ENCODE measurements at places on chromosomes 3 and 15. TPM values are rescaled to one million over a fixed set of nuclear protein-coding genes. Genes with fewer than 3 reads are reported as not detected.

GRCh38 chr3:173770011-173770410 is 372.5 kb downstream of the NLGN1 start:
- no peak for DNase-seq

DNA sequence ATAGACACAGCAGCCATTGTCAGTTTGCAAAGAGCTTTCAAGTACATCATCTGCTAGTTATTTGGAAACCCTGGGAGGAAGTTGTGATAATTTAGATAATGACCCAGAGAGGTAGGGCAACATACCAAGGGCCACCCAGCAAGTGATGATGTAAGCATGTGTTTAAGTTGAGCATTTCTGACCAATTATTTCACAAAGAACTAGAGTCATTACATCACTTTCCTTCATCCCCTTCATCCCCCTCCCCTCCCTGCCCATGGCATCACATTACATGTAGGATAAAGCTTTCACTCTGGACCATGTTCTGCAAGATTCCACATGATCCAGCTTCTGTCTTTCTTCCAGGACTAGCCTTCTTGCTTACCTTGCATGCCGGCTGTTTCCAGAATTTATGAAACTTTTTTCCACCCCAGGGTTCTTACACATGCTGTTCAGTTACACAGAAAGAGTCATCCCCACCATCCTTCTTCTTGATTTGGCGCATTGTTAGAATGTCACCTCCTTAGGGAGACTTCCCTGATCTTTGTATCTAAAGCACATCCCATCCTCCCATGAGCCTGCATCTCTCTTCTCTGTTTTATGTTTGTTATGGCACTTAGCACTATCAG is 71.3 kb downstream of the PTPRG start:
- no peak for DNase-seq

TRIM71 gene
- not detected for polyA plus RNA-seq

GRCh38 chr3:157327018-157327417 is 109.6 kb upstream of the PTX3 start:
- DNase-seq, result no peak

- peak; percentile 68 for DNase-seq
These were observed 300.4 kb upstream of the RASGRP1 start for GRCh38 chr15:38864827-38865581.

DNA sequence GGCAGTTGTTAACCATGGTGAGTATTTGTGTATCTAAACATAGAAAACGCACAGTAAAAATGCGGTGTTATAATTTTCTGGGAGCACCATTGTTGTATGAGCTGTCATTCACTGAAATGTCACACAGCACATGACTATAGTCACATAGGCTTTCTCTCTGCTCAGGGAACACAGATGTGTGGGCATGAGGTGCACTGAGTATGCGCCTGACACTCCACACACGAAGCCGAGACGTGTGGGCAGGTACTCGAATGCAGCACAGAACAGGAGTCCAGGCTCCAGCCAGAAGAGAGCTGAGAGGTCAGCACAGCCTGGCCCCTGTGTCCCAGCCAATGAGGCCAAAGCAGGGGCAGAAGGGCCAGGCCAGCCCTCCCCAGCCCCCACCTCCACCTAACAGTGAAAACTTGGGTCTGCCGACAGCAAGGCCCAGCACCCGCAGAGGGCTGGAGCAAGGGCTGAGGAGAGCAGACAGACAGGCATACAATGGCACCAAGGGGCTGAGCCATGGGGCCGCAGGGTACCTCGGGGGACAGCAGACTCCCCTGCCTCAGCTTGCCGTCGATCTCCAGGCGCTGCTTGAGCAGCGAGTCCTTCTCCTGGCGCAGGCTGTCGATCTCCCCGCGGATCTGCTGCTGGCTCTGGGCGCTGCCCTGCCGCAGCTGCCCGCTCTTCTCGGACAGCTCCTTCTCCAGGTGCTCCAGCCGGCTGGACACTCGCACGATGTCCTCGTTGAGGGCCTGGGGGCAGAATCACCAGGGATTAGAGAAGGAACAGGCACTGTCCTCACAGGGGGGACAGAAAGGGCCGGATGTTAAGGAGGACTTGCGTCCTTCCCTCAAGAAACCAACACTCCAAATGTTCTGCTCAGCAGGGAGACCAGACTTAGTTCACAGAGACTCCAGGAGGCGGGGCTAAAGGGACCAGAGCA is 24.0 kb downstream of the KIF7 start:
- DNase-seq, result no peak

CAND2 gene
- polyA plus RNA-seq, result 36.2 TPM

DNA sequence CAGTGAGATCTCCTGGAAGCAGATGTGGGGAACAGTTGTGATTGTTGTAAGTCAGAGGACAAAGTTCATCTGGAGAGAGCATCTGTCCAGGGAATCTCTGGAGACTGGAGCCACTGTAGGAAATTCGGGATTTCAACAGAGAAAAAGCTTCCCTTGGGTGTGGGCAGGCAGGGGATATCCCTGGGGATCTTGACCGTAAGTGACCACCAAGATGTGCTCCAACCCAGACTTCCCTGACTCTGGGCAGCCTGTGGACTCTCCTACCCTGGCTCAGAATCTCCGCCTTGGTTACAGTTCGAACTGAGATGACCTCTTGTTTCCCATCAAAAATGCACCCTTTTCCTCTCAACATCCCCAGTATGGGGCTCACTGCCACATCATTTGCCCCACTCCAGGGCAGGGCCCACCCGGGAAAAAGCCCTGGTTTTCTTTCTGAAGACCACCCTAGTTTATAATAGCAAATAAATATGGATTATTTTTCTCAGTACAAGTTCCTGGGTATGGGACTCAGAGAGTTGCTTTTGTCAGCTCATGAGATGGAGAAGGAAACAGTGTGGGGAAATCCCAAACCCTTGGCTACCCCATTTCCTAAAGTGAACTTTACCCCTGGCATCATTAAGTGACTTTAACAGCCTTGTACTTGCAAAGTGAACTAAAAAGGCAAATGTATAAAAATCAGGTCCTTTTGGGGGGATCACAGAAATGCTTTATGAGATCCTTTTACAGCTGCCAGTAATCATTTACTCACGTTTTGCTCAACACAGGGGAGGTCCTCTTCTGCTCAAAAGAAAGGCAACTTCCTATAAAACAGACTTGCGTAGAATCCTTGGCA is 89.9 kb downstream of the CCNL1 start:
- no peak for DNase-seq

Measured in heart left ventricle (tissue), 16 donors.